ENCODE measurements at places on chromosomes 11 and 22. TPM values are rescaled to one million over a fixed set of nuclear protein-coding genes. Genes with fewer than 3 reads are reported as not detected.

DNA sequence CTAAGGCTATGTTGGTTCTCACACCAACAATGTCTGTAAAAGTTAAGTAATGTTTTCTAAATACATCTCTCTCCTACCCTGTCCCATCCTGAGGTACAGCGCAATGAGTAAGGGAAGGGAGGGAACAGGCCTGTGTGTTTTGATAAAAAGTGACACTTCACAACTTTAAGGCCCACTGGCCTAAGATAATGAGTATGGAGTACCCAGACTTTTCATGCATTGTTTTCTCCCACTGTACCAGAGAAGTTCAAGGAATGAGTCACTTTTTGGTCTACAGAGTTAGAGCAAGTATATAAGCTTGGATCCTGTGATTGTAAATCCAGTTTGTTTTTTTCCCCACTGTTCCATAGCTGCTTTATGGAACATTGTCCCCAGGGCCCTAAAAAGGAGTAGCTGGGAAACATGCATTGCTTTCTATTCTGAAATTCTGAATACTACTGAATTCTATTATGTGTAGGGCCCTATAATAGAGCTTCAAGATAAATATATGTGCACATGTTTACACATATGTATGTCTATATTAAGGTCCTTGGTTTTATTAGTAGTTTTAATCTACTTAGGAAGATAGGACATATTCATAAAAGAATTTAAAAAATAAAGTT is 29.8 kb downstream of the KCNE3 start:
- no peaks in the 10 kb centered on the region for H3K4me1 ChIP-seq
- no peaks in the 10 kb centered on the region for H3K36me3 ChIP-seq
- no peak overlapping the region for H3K4me3 ChIP-seq

- peaks cover 5% of the 10 kb centered on the region for H3K27me3 ChIP-seq
- no peak overlapping the region for H3K27ac ChIP-seq
- no peak for DNase-seq
- H3K36me3 ChIP-seq, result no peaks in the 10 kb centered on the region
- no peak overlapping the region for H3K4me3 ChIP-seq
- H3K4me1 ChIP-seq, result no peaks in the 10 kb centered on the region
Measured at GRCh38 chr22:36569999-36570398, 41.0 kb upstream of the EIF3D start.

TYR gene
- total RNA-seq, result not detected

- peaks cover 6% of the 10 kb centered on the region for H3K27me3 ChIP-seq
- no peak overlapping the region for H3K4me3 ChIP-seq
- no peak overlapping the region for H3K27ac ChIP-seq
Measured at GRCh38 chr22:38799265-38800002, 5.5 kb upstream of the DNAL4 start.

DNA sequence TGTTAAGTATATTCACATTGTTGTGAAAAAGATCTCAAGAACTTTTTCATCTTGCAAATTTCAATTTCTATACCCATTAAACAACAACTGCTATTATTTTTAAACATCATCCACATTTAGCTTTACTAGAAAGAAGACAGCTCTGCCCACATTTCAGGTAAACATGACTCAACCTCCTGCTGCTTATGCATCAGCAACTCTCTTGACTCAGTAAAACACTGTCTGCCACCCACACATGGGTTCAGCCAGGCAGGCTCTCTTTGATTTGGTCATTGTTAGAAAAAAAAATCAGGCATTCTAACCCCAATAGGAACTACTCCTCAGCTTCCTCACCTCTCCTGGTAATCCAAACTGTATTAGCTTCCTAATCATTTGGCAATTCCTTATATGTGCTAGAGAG is 5.1 kb upstream of the ENDOD1 start:
- H3K4me1 ChIP-seq, result peaks cover 44% of the 10 kb centered on the region
- H3K4me3 ChIP-seq, result no peak overlapping the region
- H3K27ac ChIP-seq, result peak overlapping the region; percentile 79
- no peaks in the 10 kb centered on the region for H3K36me3 ChIP-seq
- no peaks in the 10 kb centered on the region for H3K27me3 ChIP-seq
- DNase-seq, result peak; percentile 84

DNA sequence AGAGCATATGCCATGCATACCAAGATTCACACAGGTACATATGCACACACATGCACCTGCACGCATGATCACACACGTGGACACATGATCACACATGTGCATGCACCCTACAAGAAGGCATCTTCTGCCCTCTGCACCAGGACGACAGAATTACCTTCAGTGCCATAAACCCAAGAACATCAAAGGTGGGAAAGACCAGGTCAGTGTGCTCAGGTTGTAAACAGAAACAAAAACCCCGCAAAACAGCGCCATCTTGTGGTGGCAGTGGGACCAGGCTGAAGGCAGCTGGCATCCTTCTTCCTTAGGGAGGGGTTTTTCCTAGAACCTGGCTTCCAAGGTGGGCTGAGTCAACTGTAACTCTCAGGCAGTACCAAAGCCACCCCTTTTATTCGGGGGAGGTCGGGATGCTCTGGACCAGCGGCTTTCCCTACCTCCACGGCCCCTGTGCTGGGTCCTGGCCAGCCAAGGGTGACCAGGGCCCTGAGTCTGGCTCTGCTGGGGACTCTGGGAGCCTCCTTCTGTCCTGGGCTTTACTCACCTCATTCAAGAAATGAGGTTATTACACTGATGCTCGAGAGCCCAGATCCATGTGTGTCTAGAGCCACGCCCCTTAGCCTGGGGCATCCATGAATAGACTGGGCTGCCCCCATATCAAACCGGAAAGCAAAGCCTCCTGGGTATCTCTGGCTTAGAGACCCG is 69.4 kb upstream of the FGF3 start:
- no peaks in the 10 kb centered on the region for H3K36me3 ChIP-seq
- no peak overlapping the region for H3K4me3 ChIP-seq
- DNase-seq, result peak; percentile 77
- peaks cover 19% of the 10 kb centered on the region for H3K27me3 ChIP-seq
- peaks cover 3% of the 10 kb centered on the region for H3K4me1 ChIP-seq

DNA sequence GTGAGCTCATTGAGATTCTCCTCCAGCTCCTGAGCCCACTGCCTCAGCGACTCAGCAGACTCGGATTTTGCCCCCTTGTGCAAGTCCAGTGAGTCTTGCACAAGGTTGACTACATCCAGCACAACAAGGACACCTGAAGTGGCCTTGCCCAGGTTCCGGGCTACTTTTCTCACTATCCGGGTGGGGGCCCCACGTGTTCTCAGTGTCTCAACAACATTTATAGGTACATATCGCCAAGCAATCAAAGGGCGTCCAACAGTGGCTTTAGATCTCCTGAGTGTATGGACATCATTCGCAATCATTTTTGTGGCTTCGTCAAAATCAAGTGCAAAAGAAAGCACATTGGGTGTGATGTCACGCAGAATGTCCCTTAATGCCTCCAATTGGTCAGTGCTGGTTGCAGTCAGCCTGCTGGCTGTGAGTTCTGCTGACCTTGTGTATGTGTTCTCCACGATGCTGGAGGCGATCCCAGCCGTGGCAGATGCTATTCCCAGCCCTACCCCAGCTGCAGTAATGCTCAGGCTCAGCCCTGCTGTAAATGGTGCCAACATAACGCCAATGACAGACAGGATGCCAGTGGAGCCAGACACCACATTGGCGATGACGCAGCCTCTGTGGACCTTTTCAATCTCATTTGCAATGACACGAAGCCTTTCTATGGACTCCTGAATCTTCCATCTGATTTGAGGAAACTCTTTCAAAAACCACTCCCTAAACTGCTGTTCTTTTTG is 10.3 kb downstream of the APOL4 start:
- H3K4me1 ChIP-seq, result peaks cover 7% of the 10 kb centered on the region
- no peaks in the 10 kb centered on the region for H3K36me3 ChIP-seq
- H3K27me3 ChIP-seq, result no peaks in the 10 kb centered on the region
- no peak overlapping the region for H3K27ac ChIP-seq

GRCh38 chr11:14158393-14158792 is 195.9 kb downstream of the SPON1 start:
- DNase-seq, result no peak
- H3K27me3 ChIP-seq, result no peaks in the 10 kb centered on the region
- H3K36me3 ChIP-seq, result peaks cover 3% of the 10 kb centered on the region
- no peaks in the 10 kb centered on the region for H3K4me1 ChIP-seq
- no peak overlapping the region for H3K4me3 ChIP-seq

- peaks cover 41% of the 10 kb centered on the region for H3K4me1 ChIP-seq
- peak overlapping the region; percentile 97 for H3K27ac ChIP-seq
- peaks cover 46% of the 10 kb centered on the region for H3K36me3 ChIP-seq
- no peaks in the 10 kb centered on the region for H3K27me3 ChIP-seq
Measured at GRCh38 chr11:67483831-67484665, 1.2 kb downstream of the AIP start.

DNA sequence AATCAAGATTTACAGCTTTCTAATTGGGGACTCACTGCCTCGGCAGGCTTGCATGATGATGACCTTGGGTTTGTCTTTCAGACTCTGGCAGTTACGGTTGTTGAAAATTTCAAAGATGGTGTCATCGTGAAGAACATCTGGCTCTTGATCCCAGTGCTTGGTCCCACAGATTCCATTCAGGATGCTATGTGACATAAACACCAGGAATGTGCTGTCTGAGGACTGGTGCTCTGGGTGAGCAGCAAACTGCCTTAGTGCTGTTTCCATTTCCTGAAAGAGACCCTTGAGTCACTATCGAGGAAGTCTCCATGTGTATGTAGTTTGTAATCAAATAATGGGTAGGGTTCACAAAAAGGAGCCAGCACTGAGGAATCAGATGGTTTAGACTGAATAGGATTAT is 7.1 kb downstream of the CASP12 start:
- H3K36me3 ChIP-seq, result no peaks in the 10 kb centered on the region
- no peaks in the 10 kb centered on the region for H3K27me3 ChIP-seq
- DNase-seq, result no peak
- no peaks in the 10 kb centered on the region for H3K4me1 ChIP-seq
- no peak overlapping the region for H3K4me3 ChIP-seq

GRCh38 chr22:31957970-31958594 is 13.7 kb downstream of the YWHAH start:
- DNase-seq, result no peak
- no peak overlapping the region for H3K4me3 ChIP-seq
- H3K27me3 ChIP-seq, result no peaks in the 10 kb centered on the region
- peaks cover 46% of the 10 kb centered on the region for H3K36me3 ChIP-seq

- DNase-seq, result peak; percentile 17
- no peak overlapping the region for H3K27ac ChIP-seq
- H3K36me3 ChIP-seq, result no peaks in the 10 kb centered on the region
- H3K4me3 ChIP-seq, result no peak overlapping the region
Measured at GRCh38 chr11:35334385-35335090, 84.8 kb downstream of the SLC1A2 start.

UBE4A gene
- total RNA-seq, result 40.2 TPM

RHOD gene
- 0.56 TPM for total RNA-seq

GRCh38 chr11:10459029-10459970 is 4.2 kb downstream of the AMPD3 start:
- H3K36me3 ChIP-seq, result peaks cover 36% of the 10 kb centered on the region
- H3K27ac ChIP-seq, result peak overlapping the region; percentile 98
- H3K27me3 ChIP-seq, result no peaks in the 10 kb centered on the region
- H3K4me1 ChIP-seq, result peaks cover 52% of the 10 kb centered on the region

- no peaks in the 10 kb centered on the region for H3K27me3 ChIP-seq
- peaks cover 6% of the 10 kb centered on the region for H3K4me1 ChIP-seq
- no peaks in the 10 kb centered on the region for H3K36me3 ChIP-seq
- H3K27ac ChIP-seq, result no peak overlapping the region
Measured at GRCh38 chr11:78399136-78399535, 18.5 kb downstream of the GAB2 start.

KIRREL3 gene
- total RNA-seq, result not detected

TLCD5 gene
- 0.83 TPM for total RNA-seq

DNA sequence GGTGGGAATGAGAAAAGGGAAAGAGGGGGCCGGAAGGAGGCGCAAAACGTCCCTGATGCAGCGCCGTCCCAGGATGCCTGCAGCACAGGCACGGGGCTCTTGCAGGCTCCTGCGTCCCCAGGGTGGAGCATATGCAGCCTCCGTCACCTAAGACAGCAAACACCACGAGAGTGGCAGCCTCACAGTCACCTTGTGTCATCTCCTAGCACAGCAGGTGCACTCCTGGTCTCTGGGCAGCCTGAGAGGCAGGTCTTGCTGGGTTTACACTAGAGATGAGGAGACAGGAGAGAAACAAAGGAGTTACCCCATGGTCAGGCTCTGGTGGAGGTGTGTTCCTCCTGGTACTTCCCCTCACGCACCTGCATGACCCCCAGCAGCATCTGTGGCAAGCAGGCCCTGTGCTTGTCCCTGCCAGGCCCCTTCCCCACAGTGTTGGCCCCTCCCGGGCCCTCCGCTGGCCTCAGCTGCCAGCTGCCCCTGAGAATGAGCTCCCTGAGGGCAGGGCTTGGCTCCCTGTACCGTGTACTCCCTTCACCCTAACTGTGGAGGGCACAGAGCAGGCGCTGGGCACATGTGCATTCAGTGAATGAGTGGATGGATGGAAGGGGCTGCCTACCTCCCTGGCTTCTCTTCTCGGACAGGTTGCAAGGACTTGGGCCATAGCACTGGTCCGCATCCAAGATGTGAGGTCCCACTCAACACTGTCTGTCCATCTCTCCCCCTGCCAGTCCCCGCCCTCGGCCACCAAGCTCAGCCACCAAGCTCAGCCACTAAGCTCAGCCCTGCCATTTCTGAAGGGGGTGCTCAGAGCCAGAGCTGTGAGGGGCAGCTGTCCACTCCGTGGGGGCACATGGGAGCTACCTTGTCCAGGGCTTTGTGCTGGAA is 988.6 kb downstream of the BRD1 start:
- peaks cover 6% of the 10 kb centered on the region for H3K27me3 ChIP-seq
- no peaks in the 10 kb centered on the region for H3K4me1 ChIP-seq
- H3K27ac ChIP-seq, result no peak overlapping the region
- no peaks in the 10 kb centered on the region for H3K36me3 ChIP-seq

DNA sequence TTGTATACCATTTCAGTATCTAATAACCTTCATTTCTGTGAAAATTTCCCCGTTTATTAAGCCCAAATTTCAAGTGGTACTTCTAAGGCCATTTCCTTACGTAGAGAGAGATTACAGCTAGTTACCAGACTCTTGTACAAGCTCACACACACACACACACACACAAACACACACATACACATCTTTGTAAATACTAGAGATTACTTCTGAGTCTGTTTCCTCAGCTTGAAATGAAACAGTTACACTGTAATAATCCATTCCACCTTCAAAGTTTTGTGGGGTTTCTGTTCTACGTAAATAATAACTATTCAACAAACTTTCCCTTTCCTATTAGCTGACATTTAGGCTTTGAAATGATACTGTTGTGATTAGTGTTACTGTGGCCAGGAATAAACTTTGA is 6.2 kb downstream of the POGLUT3 start:
- peaks cover 18% of the 10 kb centered on the region for H3K4me1 ChIP-seq
- no peak overlapping the region for H3K27ac ChIP-seq
- H3K27me3 ChIP-seq, result no peaks in the 10 kb centered on the region
- H3K4me3 ChIP-seq, result no peak overlapping the region

DNA sequence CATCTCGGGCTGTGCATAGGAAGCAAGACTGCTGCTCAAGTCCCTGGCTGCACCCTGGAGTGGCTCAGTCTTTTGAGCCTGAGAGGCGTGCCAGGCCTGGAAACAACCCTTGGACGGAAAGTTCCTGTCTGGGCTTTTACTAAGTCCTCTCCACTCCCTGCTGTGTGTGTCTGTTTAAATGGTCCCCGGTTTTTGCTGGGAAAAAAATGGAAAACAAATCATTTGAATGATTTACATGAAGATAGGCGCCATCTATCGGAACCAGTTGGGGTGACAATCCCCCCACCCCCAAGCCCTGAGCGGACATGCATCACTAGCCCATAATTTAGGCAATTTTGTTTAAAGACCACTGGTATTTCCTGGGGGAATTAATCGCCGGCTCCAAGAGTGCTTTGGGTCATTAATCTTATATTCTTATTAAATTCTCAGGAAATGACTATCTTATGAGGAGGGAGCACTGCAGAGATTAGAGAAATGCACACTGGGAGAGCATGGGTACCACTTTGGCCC is 2.7 kb upstream of the GAB2 start:
- H3K27me3 ChIP-seq, result peaks cover 31% of the 10 kb centered on the region
- DNase-seq, result peak; percentile 76

MICAL3 gene
- 31.6 TPM for total RNA-seq

OR10A2 gene
- total RNA-seq, result not detected

All from activated CD8-positive, alpha-beta T cell treated with anti-CD3 and anti-CD28 coated beads for 36 hours (primary cell).